Activated naive CD4-positive, alpha-beta T cell treated with anti-CD3 and anti-CD28 coated beads for 36 hours (primary cell): ENCODE measurements at places on chromosomes 1 and 21.
A peak's percentile ranks its signal among the peaks of the same experiment; 100 is the strongest.

GRCh38 chr1:29425631-29426030 lies 189.3 kb downstream of the PTPRU start:
- DNase-seq: no peak

GRCh38 chr1:14679027-14679688 lies 80.7 kb downstream of the KAZN start:
- DNase-seq: no peak

- DNase-seq: no peak
These were observed 167.2 kb downstream of the CRB1 start for GRCh38 chr1:197435224-197435623.

- DNase-seq: no peak
These were observed 320.3 kb downstream of the KIF26B start for GRCh38 chr1:245475126-245475525.

DNA sequence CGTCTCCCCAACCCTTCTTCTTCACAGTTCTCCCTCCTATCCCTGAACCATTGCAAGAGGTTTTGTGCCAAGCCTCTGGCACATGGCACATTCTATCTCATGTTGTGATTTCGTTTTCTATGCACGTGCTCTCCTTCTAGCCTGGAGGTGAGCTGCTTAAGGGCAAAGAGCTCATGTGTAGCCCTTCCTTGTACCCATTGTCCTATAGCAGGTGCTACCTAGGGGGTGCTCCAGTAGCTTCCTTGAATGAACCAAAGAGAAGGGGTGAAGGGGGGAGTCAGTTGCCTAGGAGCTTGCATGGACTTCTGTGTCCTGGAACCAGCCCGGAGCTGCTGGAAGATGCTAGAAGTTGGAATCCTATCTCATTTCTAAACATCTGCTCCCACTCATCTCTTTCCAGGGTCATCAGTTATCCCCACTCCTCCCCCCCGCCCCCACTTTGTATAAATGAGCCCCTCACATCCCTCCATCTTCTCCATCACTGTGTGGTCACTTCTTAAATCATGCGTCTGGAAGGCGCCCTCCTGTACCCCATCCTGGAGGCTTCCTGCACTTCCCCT lies 535 bp upstream of the DISC1 start:
- no peak for DNase-seq

DNA sequence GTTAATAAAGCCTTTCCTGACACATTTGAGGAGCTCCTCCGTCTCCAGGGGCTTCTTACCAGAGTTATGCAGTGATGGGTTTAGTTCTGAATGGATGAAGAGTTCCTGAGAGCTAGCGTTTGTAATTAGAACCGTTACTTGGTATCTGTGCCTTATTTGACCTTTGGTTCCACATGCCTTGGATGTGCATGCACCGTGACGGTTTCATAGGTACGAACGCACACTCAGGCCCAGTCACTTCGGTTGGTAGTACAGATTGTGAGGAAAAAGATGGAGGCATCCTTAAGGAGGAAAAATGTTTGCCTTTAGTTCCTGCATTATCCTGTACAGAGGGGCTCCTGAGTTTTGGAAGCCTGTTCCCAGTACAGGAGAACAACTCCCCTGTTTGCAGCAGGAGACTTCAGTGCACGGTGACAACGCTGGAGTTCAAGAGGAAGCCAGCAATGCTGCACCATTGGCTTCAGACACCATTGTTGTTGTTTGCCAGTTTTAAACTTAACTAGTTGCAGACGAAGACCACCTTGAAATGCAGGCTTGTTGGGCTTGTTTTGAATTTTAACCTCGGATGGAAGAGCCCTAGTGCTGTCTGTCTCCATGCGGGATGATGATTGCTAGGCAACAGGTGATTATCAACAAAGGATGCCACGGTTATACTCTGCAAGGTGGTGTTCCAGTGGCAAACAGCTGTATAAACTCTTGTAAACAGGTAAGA lies 8.2 kb downstream of the RBM15 start:
- no peak for DNase-seq

DNA sequence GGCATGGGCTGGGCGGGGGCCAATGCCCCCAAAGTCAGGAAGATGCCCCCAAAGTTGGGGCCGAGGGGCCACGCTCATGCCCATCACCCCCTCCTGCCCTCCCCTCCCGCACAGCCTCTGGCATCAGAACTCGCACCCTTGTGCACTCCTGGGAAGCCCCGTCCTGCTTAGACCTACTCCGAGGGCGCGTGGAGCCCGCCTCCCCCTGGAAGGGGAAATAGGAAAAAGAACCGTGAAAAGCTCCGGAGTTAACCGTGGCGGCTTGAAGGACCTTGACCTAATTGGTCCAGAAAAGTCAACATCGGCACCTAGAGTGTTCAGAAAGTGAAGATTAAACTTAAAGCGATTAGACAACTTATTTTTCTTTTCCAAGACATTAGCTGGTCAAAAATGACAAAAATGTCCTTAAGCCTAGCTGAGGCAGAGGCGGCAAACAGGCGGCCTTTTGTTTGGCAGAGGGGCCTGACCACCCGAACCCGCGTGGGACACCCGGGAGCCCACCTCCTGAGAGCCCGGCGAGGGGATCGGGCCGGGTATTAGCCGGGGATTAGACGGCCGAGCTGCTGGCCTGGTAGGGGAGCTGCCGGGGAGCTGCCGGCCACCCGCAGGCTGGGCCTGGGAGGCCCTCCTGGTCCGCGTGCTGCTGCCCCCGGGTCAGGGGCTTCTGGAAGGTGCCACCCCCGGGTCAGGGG lies 65.5 kb downstream of the PRDM16 start:
- DNase-seq: no peak

- DNase-seq: no peak
These were observed 8.2 kb downstream of the RCOR3 start for GRCh38 chr1:211267204-211267857.

DNA sequence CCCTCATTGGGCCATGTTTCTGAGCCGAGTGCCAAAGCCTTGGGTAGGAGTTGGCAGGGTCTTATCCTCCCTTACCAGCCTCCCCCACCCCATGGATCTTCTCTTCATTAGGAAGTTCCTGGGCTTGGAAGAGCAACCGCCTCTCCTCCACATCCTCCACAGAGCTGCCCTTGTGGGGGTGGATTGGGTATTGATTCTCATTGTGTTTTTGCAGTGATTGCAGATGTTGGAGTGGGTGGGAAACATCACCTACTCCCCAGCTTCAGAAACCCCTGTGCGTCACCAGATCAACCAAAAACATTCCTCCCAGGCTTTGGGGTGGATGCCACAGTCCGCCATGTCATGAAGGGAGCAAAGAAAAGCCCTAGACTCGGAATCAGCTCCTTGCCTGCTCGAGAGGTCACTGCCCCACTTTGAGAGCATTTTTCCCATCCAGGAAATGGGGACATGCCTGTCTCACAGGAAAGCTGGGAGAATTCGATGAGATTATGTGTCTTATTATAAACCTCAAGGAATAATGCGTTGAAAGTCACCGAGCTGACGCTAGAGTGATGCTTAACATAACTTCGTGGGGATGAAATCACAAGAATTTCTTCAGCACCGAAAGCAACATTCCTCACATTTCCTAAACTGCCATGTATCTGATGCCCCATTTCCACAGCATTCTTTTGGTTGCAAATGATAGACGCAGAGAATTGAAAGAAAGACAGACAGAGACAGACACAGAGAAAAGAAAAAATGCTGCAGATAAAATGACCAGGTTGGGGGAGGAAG lies 44.7 kb upstream of the ZBTB40 start:
- DNase-seq: no peak

DNA sequence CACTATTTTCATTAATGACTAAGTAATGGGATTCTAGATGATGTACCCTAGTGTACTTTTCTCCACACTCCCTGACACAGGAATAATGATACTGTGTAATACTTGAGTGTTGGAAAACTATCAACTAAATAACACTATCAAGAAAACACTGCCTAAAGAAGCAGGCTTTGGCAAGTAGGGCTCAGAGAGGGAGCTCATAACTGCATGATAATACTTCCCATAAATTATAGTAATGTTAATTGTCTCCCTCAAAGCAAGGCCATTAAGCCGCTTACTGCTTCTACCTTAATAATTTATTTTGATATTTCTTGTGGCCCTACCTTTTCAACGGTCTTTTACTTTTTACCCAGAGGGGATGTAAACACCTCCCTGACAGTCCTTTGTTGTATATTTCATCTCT lies 69.0 kb downstream of the SAMSN1 start:
- no peak for DNase-seq

DNA sequence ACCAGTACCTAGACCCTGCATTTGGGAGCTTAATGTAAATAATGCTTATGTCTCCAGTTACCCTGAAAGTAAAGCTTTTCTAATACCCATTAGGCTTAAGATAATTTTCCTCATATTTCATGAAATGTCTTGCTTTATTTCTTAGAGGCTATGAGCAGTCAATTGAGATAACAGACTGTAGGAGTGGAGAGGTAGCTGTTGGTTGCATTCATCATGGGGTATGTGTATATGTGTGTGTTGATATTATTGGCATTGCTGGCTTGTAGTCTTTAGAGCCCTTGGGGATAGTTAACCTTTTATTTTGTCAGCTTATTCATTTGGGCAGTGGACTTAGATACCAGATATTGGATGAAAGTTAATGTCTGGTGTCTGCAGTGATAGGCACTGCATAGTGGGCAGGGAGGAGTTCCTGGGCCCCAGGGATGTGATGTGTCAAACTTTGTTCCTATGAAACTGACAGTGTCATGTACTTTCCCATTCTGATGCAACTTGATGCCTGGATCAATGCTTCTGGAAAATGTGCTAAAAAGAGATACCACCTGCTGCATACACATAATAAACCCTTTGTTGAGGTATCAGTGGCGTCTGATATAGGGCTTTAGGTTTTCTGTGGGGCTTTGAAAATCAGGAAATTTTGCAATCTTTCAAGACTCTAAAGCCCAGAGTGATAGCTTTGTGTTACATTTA lies 83.9 kb downstream of the MAST2 start:
- DNase-seq: peak; percentile 49

- no peak for DNase-seq
These were observed 1.4 kb upstream of the KRTAP10-4 start for GRCh38 chr21:44571844-44572782.

GRCh38 chr21:15164678-15165303 lies 100.0 kb upstream of the NRIP1 start:
- no peak for DNase-seq

- no peak for DNase-seq
These were observed 19.6 kb downstream of the SPSB1 start for GRCh38 chr1:9312168-9312720.

DNA sequence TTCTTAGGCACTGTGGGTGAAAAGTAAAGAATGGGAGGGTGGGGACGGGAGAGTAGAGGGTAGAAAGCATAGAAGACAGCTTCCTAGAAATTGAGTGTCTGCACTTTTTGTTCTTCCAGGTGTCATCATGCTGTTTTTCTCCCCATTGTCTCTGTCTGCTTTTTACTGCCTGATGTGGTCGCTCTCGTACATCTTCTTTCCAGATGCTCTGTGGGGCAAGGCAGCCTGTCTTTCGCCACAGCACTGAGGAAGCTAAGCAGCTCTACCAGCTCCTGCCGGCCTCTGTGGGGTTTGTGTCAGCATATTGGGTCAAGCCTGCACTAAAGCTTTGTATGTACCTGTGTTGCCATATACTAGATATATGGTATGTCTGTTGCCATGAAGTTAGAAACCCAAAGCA lies 13.2 kb downstream of the TMEM269 start:
- DNase-seq: no peak

- DNase-seq: no peak
These were observed 103.2 kb upstream of the DYNLT5 start for GRCh38 chr1:66648901-66649595.

- no peak for DNase-seq
These were observed 15.8 kb upstream of the SH2D2A start for GRCh38 chr1:156832434-156832833.

DNA sequence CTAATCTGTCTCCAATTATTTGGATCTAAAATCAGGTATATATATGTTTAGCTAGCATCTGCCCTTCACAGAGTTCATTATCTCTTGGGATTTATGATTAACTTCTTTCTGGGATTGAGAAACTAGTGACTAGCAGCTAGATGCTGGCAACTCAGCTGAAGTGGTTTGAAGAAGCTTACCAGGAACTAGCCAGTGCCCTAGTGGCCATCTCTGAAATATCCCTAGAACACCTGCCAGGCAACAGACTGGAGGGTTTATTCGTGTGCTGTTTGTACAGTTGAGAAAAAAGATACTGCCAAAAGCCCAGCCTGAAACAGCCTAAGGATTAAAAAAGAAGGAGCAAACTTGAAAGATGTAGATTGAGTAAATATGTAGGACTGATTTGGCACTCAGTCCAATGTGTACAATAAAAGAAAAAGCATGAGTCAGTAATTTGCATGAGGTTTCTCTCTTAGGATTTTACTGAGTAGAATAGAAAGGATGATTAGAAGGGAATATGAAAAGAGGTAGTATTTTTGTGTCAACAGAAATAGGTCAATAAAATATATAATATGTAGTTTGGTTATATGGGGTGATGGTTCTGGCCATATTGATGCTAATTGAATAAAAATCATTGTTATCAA lies 1144.6 kb upstream of the ADGRL2 start:
- DNase-seq: no peak

- DNase-seq: no peak
These were observed 28.3 kb upstream of the COL18A1 start for GRCh38 chr21:45376459-45377324.

DNA sequence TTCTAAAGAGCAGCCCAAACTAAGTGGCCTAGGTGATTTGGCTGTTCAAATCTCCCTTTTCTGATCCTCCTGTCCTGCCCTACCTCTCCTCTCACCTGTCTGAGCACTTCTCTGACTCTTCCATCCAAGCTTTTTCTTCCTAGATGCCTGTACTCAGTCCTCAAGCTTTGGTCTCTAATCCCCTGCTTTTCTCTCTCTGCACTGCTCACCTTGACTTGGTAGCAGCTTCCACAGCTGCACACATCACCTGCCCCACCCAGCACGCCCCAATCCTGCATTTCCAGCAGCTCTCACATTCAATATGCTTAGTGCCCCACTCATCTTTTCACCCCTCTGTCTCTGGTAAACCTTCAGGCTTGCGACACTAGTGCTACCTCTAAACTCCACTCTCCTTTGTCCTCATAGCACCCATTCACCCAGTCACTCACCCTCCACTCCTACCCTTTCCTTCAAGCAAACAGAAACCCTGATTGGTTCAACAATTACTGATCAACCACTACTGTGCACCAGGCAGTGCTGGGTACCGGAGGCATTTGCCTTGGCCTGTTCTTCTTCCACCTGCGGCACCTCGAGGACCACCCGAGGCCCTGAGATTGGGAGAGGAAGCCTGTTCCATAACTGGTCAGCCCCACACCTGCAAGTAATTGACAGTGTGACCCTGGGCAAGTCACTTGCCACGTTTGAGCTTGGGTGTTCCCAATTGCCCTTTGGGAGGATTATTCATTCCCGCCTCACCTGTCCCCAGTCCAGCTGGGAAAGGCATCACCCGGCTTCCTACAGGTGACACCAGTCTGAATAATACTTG lies 136.1 kb upstream of the EDN2 start:
- DNase-seq: no peak

GRCh38 chr1:201686714-201687455 lies 142.1 kb upstream of the IPO9 start:
- DNase-seq: no peak

GRCh38 chr1:199089393-199090122 lies 450.7 kb downstream of the PTPRC start:
- peak; percentile 58 for DNase-seq

GRCh38 chr21:25188677-25189079 lies 418.6 kb downstream of the MRPL39 start:
- DNase-seq: peak; percentile 4

GRCh38 chr1:170620164-170620563 lies 43.8 kb upstream of the PRRX1 start:
- no peak for DNase-seq

- no peak for DNase-seq
These were observed 642.7 kb downstream of the NPHP4 start for GRCh38 chr1:5349526-5349925.

- DNase-seq: no peak
These were observed 21.2 kb downstream of the PCAT6 start for GRCh38 chr1:202831906-202832305.
